ENCODE measurements at places on chromosomes 16 and 17.

- no peak for DNase-seq
These were observed 97.9 kb upstream of the CRHR1 start for GRCh38 chr17:45686250-45686649.

GRCh38 chr17:64315032-64315490 is 52.0 kb upstream of the TEX2 start:
- DNase-seq: no peak

DNA sequence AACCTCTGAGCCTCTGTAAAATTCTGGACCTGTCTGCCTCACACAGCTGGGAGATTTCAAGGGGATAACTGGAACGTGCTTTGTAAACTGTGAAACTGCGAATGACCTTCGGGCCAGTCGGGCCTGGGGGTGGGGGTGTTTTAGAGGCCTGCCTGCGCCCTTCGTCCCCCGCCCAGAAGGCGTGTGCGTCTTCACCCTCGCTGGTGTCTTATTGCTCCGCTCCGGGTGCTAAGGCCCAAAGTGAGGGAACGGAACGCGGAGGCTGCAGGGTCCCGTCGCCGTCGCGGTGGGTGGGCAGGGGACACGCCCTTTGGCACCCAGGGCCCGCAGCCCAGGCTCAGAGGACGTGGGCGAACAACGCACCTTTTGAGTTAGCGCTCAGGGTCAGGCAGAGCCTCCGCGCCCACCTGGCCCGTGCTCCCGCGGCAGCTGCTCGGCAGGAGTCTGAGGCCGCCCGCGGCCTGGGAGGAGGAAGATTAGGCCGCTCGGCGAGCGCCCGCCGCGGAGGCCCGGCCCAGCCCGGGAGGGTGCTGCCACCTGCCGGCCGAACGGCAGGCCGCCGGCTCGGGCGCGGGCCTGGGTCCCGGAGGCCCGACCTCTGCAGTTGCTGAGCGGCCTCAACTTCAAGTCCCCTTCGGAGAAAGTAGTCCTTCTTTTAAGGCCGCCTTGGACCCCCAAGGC is 29.7 kb downstream of the DCAKD start:
- DNase-seq: peak; percentile 68

GRCh38 chr17:11276486-11276885 is 35.5 kb downstream of the SHISA6 start:
- DNase-seq: no peak

Data from activated CD8-positive, alpha-beta T cell treated with anti-CD3 and anti-CD28 coated beads, Interleukin-2, amount 10 ng/mL, durations not matched to agents 7 days and 5 days (primary cell).